ENCODE measurements at places on chromosomes 4 and X.

GRCh38 chr4:120443116-120443515 lies 376.5 kb upstream of the MAD2L1 start:
- H3K4me3 ChIP-seq, result no peak overlapping the region
- no peak overlapping the region for H3K27ac ChIP-seq
- H3K36me3 ChIP-seq, result no peaks in the 10 kb centered on the region
- H3K27me3 ChIP-seq, result no peaks in the 10 kb centered on the region
- H3K4me1 ChIP-seq, result peaks cover 3% of the 10 kb centered on the region
- no peak for DNase-seq

GRCh38 chr4:145525291-145525740 lies 43.7 kb downstream of the SMAD1 start:
- H3K36me3 ChIP-seq, result no peaks in the 10 kb centered on the region
- no peaks in the 10 kb centered on the region for H3K27me3 ChIP-seq
- peaks cover 31% of the 10 kb centered on the region for H3K4me1 ChIP-seq
- H3K27ac ChIP-seq, result no peak overlapping the region

- H3K36me3 ChIP-seq, result no peaks in the 10 kb centered on the region
- H3K27me3 ChIP-seq, result no peaks in the 10 kb centered on the region
- no peak for DNase-seq
- H3K4me1 ChIP-seq, result no peaks in the 10 kb centered on the region
- no peak overlapping the region for H3K27ac ChIP-seq
Measured at GRCh38 chrX:111360839-111361238, 51.2 kb downstream of the DCX start.

- no peak overlapping the region for H3K27ac ChIP-seq
- H3K4me1 ChIP-seq, result no peaks in the 10 kb centered on the region
- no peaks in the 10 kb centered on the region for H3K36me3 ChIP-seq
- H3K27me3 ChIP-seq, result no peaks in the 10 kb centered on the region
- H3K4me3 ChIP-seq, result no peak overlapping the region
- DNase-seq, result no peak
Measured at GRCh38 chr4:2305766-2306501, 44.0 kb upstream of the MXD4 start.

- DNase-seq, result no peak
- no peaks in the 10 kb centered on the region for H3K27me3 ChIP-seq
- H3K27ac ChIP-seq, result no peak overlapping the region
- H3K4me3 ChIP-seq, result no peak overlapping the region
- H3K4me1 ChIP-seq, result peaks cover 4% of the 10 kb centered on the region
Measured at GRCh38 chr4:118760493-118760892, 75.3 kb downstream of the METTL14 start.

DNA sequence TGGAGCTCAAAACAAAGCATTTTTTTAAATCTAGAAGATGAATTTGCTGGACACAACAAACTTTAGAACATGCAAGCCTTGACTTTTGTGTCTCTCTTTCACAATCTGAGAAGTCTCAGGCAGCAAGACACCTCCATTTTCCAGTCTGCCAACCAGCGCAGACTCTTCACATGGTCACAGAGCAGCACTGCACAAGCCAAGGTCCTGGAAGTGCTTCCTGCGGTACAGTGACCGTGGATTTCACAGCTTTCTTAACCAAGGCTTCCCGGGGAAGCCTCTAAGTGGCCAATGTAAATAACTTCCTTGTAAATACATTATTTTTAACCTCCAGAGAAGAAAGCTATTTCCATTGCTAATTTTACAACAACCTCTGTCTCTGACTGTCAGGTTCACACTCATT lies 31.2 kb downstream of the ZNF827 start:
- H3K27me3 ChIP-seq, result no peaks in the 10 kb centered on the region
- H3K4me1 ChIP-seq, result peaks cover 26% of the 10 kb centered on the region
- DNase-seq, result no peak
- H3K4me3 ChIP-seq, result no peak overlapping the region

GRCh38 chrX:110142096-110142495 lies 139.2 kb downstream of the TMEM164 start:
- peaks cover 3% of the 10 kb centered on the region for H3K4me1 ChIP-seq
- H3K36me3 ChIP-seq, result no peaks in the 10 kb centered on the region
- H3K27ac ChIP-seq, result peak overlapping the region; percentile 69
- DNase-seq, result no peak

- H3K4me1 ChIP-seq, result peaks cover 22% of the 10 kb centered on the region
- peak; percentile 25 for DNase-seq
- peak within 1 kb of the TSS; percentile 37 for H3K27ac ChIP-seq
- peaks cover 80% of the 10 kb centered on the region for H3K27me3 ChIP-seq
Measured at GRCh38 chr4:4859325-4859798, at the start of gene MSX1. TSS of gene MSX1 (plus strand) at chr4:4859665. CDS start at chr4:4859900, 235 bp downstream.

DNA sequence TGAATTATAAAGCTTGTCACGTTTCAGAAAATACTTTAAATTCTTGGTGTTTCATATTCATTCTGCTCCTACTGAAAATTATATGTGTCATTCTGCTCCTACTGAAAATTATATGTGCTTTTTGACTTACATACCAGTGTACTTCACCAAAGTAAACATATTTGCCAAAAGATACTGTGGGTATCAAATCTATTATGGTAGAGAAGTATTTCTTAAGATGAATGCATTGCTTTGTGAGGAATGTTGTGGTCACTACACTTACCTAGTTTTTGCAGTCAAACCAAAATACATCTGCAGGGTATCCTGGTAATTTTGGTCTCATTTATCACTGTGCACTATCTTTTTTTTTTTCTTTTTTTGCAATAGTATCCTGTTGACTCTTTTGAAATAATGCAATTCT lies 287.7 kb upstream of the MAD2L1 start:
- peaks cover 2% of the 10 kb centered on the region for H3K4me1 ChIP-seq
- no peak overlapping the region for H3K4me3 ChIP-seq
- DNase-seq, result no peak
- no peaks in the 10 kb centered on the region for H3K36me3 ChIP-seq
- peaks cover 5% of the 10 kb centered on the region for H3K27me3 ChIP-seq

- no peak overlapping the region for H3K27ac ChIP-seq
- peaks cover 2% of the 10 kb centered on the region for H3K36me3 ChIP-seq
- H3K4me3 ChIP-seq, result peak overlapping the region; percentile 64
Measured at GRCh38 chr4:8035371-8035780, 95.7 kb upstream of the AFAP1 start.

- no peaks in the 10 kb centered on the region for H3K27me3 ChIP-seq
- no peak for DNase-seq
- H3K4me1 ChIP-seq, result peaks cover 16% of the 10 kb centered on the region
- peaks cover 4% of the 10 kb centered on the region for H3K36me3 ChIP-seq
Measured at GRCh38 chrX:2628751-2629315, 62.3 kb upstream of the CD99 start.

- peaks cover 34% of the 10 kb centered on the region for H3K4me1 ChIP-seq
- DNase-seq, result no peak
- peaks cover 2% of the 10 kb centered on the region for H3K36me3 ChIP-seq
- H3K4me3 ChIP-seq, result peak overlapping the region; percentile 91
Measured at GRCh38 chr4:2961811-2962441, 1.3 kb downstream of the NOP14 start.

- no peaks in the 10 kb centered on the region for H3K4me1 ChIP-seq
- no peak overlapping the region for H3K27ac ChIP-seq
- no peak overlapping the region for H3K4me3 ChIP-seq
- H3K27me3 ChIP-seq, result no peaks in the 10 kb centered on the region
- no peak for DNase-seq
Measured at GRCh38 chr4:98343626-98344025, 82.4 kb downstream of the RAP1GDS1 start.

DNA sequence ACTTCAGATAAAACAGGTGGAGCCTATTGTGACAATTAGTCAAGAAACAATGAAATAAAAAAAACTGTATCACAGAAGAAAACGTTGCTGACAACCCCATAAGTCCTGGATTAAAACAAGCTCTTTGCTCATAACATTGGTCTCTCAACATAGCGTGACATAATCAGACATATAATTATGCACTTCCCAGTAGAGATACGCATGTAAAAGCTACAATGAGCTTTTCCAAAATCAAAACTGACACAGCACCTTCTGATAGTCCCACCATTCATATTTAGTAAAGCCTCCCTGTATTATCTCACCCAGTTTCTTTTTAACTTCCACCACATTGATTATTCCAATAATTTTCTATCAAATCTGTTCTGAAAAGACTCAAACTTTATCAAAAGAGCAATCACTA lies 372.1 kb upstream of the SMIM31 start:
- H3K27me3 ChIP-seq, result peaks cover 37% of the 10 kb centered on the region
- no peak for DNase-seq
- no peak overlapping the region for H3K4me3 ChIP-seq
- H3K36me3 ChIP-seq, result no peaks in the 10 kb centered on the region
- no peak overlapping the region for H3K27ac ChIP-seq

DNA sequence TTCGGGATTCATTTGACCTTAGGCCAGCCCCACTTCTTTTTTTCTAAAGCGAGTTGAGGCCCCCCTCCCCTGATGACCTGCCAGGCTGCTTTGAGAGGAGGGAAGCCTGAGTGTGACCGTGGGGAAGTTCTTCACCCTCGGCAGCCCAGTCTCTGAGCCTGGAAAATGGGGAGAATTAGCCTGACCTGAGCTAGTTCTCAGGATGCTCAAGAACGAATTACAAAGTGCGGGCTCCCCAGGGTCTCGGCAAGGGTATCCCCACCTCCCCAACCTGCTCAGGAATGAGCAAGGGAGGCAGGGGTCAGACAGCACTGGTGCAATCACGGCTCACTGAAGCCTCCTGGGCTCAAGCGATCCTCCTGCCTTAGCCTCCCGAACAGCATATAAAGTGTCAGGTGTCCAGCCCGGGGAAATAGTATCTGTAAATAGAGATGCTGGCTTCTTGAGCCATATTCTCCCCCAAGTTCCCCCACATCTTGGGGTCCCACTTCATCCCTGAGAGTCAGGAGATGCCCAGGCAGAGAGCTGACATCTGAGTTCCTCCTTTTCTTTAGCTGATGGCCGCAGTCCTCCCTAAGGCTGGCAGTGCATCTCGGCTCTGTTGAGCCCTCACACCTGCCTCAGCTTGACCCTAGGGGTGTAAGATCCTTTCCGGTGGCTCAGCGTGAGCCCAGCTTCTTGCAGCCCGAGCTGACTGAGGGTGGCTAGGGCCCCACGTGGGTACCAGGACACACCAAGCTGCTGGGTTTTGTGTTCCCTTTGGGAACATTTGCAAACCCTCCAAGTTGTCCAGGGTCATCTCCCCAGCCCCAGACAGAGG lies 1.6 kb downstream of the DUSP9 start:
- H3K4me1 ChIP-seq, result peaks cover 2% of the 10 kb centered on the region
- no peak overlapping the region for H3K4me3 ChIP-seq
- no peak for DNase-seq
- H3K36me3 ChIP-seq, result no peaks in the 10 kb centered on the region
- no peak overlapping the region for H3K27ac ChIP-seq

DNA sequence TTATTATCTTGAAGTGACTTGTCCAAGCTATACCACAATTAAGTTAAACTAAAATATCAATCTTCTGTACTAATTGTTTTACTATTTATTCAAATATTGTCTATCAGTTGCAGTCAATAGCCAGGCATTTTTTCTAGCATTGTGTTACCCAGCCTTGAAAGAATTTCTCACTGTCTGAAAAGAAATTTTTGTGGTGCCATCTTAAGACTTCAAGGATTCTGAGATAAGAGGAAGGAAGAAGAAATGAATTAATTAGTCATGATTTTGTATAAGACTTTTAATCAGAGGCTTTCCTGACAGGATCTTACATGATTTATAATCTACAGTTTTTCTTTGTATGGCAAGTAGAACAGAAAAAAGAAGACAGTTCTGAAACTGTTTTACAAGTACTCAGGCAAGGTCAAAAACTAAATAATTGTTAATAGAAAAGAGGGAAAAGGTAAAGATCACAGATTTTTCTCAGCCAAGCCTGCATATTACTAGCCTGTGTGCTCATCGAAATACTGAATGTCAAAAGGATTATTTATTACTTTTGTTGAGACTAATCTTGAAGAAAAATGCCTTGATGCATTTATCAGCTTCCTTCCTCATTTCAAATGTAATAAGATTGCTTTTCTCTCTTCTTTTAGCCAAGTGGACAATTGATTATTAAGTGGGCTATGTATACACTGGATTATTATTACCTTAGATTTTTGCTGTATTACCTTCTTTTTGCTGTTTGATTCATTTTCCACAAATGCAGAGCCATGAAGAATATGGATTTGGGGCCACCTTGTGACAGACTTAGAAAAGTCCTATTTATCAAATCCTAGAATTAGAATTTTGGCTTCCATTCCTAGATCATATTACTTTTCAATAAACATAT lies 53.8 kb downstream of the CXCL1 start:
- no peak overlapping the region for H3K27ac ChIP-seq
- H3K4me3 ChIP-seq, result no peak overlapping the region
- no peak for DNase-seq
- no peaks in the 10 kb centered on the region for H3K27me3 ChIP-seq

DNA sequence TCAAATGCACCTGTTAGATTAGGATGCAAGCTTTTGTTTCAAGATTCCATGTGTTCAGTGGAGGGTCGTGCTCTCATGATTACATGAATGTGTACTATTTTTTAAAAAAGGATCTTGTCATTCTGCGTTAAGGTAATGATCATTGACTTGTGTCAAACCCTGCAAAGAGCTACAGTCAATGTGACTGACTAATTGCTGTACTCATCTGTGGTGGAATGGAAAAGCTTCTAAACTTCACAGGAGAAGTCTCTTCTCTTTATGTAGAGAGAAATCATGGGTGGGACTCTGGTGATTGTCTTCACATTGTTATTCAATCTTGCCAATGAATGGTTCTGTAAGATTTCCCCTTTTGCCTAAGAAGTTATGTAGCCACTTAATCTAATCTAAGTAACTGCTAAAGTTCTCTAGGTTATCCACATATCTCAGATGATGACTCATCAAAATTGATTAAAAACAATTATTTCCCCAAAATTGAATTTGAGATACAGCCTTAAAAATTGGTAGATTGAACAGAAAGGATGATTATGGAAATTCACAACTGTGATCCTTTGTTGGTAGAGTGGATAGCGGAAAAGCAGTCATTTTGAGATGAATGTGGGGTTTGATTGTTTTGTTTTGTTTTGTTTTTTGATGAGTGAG lies 6.7 kb downstream of the MAGEE1 start:
- peaks cover 2% of the 10 kb centered on the region for H3K36me3 ChIP-seq
- H3K27me3 ChIP-seq, result no peaks in the 10 kb centered on the region
- H3K4me1 ChIP-seq, result peaks cover 24% of the 10 kb centered on the region
- no peak overlapping the region for H3K4me3 ChIP-seq
- DNase-seq, result no peak

DNA sequence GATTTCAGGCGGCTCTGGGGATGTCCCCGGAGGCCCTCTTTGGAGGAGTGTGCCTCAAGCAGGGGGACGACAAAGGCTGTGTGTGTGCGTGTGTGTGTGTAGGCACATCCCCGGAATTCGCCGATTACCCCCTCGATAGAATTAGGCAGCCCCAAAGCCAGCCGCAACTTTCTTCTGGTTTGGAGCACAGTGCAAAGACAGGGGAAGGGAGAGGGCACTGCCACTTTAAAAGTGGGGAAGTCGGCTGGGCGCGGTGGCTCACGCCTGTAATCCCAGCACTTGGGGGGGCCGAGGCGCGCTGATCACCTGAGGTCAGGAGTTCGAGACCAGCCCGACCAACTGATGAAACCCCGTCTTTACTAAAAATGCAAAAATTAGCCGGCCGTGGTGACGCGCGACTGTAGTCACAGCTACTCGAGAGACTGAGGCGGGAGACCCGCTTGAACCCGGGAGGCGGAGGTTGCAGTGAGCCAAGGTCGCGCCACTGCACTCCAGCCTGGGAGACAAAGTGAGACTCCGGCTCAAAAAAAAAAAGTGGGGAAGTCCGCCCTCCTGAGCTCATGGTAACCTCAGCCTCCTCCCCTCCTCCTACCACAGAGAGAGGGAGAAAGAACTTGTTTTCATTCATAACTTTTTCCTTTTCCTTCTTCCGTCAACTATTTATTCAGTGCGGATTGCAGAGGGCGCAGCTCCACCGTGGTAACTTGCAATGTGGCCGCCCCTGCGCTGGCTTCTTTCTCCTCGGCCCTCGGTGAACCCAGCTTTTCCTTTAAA lies 2.4 kb downstream of the SPRY1 start:
- H3K27me3 ChIP-seq, result peaks cover 10% of the 10 kb centered on the region
- peak overlapping the region; percentile 93 for H3K4me3 ChIP-seq
- peaks cover 14% of the 10 kb centered on the region for H3K4me1 ChIP-seq
